ENCODE measurements at places on chromosomes 11 and 22.

DNA sequence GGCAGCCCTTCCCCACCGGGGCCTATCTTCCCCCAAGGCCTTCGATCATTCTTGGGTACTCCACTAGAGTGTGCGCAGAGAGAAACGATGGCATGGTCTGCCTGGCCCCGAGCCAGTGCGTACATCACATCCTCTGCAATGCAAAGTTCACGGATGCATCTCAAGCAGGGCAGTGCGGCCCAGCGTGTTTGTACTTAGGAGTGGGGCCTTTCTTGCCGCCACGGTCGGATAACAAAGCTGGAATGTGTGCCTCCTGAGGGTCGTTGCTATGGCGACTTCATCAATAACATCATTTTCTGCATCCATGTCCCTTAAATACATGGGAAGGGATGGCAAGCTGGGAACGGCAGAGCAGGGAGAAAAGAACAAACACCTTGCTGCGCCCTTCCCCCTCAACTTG lies 73.9 kb downstream of the SCUBE1 start:
- DNase-seq = no peak

DNA sequence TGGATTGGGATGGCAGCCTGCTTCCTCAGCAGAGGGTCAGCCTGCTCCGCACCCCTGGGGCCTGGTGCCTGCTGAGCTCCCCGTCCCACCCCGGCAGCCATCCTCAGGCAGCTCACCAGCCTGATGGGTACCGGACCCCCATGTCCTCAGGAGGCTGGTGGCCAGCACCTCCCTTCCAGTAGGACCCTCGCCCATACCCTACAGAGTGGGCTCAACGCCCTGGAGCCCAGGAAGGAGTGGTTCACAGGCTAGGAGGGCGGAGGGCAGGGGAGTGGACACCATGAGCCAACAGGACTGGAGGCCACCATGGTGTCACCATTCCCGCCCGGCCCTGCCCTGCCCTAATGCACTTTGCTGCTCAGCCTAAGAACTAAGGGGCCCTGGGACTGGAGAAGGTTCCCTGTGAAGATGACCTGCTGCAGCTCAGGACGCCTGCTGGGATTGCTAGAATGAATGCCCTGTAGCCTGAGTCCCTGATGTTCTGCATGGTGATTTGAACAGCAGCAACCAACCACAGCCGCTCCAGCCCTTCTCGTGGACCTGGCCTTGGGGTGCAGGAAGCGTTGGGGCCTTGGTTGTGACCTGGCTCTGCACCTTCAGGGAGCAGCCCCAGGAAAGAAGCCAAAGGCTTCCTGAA lies 1080.8 kb downstream of the BRD1 start:
- no peak for DNase-seq

- no peak for DNase-seq
These were observed 65.8 kb upstream of the MYOD1 start for GRCh38 chr11:17653611-17654010.

DNA sequence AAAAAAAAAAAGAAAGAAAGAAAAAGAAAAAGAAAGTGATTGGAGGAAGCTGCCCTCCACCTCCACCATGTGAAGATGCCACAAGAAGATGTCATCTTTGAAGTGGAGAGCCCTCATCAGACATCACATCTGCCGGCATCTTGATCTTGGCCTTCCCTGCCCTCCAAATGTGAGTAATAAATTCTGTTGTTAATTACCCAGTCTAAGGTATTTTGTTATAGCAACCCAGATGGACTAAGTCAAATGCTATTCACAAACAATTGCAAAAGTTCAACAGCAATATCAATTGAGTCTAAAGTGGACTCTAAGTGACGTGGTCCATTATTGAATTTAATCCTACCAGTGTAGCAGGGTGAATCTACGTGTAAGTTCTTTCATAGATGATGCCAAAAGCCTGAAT lies 55.9 kb upstream of the NUP160 start:
- no peak for DNase-seq

DNA sequence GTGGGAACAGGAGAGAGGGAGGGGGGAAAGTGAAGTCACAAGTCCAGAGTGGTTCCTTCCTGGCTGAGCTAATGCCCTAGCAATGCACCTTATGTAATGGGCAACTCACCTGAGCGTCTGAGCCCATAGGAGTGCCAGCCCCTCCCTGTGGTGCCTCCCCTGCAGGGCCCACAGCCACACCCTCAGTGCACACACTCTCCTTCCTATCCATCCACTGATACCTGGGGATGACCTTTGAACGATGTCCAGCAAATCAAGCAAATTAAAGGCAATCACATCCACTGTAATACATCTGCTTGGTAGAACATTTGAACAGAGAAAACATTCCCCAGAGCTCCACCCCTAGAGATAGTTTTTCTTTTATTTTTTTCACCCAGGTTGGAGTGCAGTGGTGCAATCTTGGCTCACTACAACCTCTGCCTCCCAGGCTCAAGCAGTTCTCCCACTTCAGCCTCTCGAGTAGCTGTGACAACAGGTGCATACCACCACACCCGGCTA lies 19.6 kb upstream of the MICAL2 start:
- DNase-seq = no peak

DNA sequence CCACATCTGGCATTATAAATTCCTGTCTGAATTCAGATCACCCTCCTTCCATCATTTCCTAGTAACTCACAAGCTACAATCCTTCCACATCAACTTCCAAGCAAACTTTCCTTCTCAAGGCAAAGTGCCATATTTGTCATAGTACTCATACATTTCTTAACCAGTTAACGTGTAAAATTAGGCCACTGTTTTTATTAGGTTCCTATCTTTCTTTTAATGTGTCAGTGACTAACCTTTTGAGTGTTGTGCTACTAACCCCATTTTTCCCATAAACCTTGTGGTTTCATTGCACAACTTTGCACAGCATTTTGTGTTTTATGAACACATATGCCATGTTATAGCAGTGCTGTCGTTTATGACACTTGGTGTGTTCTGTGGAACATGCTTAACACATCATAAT lies 90.1 kb downstream of the KIF18A start:
- no peak for DNase-seq

GRCh38 chr11:84990141-84990540 lies 637.0 kb downstream of the DLG2 start:
- no peak for DNase-seq

DNA sequence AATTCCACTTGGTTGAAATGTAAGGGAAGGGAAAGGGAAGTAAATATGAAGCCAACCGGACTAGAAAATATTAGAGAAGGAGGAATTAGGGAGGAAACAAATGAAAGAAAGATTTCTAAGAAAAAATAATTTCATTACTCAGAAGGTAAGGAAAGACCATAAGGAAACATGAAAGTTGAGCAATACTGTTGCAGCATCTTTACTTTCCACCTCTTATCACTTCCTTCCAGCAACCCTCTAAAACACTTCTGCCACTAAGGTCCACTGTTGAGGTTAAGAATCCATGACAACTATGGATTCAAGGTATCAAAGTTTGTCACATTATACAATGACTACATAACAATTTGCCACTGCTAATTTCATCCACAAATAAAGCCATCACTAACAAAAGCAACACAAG lies 308.6 kb downstream of the DLG2 start:
- DNase-seq = no peak

- no peak for DNase-seq
These were observed 78.9 kb upstream of the CRYBB3 start for GRCh38 chr22:25120761-25121212.

DNA sequence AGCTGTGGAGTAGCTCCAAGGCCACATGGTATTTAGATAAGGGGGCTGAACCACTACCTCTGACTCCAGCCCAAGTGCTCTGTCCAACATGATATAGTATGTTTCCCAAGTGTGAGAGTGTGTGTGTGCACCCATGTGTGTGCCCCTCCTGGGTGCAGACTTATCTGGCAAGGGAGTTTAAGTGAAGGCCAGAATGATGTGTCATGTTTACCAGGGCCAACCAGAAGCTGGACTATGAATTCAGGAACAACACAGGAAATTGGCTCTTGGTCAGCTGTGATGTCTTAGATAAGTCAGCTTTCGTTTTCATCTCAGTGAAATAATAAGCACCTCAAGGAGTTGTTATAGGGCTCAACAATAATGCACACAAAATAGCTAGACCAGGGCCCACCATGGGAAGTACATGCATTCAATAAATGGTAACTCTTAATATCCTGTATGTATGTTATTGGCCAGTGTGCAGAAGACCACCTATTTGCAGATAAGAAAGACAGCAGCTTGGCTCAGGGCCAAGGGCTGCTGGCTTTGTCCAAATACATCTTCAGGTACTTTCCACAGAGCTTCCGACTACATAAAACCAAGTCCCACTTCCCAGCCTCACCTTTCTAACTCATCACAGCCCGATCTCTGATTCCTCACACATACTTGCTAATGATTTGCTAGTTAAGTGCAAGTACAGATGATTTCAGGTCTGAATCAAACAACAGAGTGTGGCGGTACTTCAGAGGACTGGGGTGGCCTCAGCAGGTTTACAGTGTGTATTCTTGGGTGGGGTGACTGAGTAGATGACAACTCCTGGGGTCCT lies 120.9 kb downstream of the ME3 start:
- DNase-seq = no peak

DNA sequence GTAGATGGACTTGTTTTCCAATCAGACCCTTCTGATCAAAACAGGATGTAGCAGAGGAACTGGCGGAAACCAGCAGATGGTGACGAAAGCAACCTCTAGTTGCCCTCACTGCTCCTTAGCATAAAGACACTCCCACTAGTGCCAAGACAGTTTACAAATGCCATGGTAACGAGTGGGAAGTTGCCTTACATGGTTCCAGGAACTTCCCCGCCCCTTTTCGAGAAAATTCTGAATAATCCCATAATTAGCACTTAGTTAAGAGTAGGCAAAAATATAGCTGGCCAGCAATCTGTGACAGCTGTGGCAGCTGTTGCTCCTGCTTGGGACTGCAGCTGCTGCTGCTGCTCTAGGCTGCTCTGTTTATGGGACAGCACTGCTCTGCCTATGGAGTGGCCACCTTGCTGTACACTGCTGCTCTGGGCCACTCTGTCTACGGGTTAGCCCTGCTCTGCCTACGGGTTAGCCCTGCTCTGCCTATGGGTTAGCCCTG lies 33.4 kb upstream of the SORL1 start:
- no peak for DNase-seq

DNA sequence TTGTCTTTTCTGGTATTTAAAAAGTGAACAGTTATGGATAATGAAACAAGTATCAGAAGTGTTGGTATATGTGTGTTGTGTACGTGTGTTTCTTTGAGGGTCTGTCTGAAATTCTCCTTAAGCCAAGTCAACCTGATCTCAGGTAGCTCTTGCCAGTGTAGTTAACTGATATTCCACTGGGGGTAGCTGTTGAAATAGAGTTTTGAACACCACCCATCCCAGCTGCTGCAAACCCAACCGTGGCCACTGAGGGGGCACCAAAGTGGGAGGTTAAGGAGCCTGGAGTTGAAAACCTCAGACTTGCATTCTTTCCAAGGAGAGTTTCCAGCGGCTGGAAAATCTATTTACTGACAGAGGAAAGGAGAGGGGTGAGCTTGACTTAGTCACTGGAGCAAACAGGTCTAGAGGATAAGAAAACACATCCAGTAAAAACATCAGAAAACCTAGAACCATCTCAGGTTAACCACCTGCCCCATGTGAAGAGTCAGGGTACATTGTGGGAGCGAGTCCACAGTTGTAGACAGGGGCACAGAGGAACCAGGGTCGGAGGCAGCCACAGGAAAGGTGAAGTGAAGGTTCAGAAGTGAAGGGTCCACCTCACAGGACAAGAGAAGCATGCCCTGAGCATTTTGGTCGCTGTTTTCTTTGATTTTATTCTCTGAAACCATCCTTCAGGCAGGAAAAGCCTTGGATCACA lies 8.8 kb upstream of the CUL5 start:
- no peak for DNase-seq

- DNase-seq = no peak
These were observed 107.4 kb downstream of the SIK3 start for GRCh38 chr11:116990811-116991210.

DNA sequence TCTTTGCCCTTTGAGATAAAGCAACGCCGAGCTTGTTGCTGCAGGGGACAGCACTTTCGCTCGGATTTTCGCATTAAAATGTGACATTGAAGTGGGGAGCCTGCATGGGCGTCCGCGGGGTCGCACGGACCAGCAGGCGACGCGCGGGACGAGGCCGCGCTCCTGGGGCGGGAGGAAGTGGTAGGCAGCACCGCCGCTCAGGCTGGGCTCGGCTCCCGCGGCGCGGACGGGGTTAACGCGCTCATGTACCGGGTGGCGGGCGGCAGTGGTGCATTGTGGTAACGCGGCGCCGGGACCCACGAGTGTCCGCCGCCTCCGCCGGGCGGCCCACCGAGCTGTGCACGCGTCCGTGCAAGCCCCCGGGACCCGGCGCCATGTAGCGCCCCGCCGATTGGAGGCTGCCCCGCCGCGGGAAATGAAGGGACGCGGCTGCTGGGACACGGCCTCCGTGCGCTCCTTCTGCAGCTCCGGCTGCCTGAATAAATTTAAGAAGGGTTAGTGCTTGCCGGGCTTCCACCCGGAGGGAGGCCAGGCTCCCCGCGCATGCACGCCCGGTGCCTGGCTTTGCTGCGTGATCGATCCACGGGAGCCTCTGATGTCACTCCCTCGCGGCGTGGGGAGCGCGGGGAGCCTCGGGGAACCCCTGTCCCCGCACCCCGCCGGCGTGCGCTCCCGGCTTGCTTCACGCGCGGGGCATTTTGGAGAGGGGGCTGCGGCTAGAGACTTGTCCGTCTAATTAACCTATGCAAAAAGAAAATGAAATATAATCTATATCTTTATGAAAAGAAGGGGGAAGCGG lies 127.7 kb downstream of the OSBP2 start:
- DNase-seq = no peak

DNA sequence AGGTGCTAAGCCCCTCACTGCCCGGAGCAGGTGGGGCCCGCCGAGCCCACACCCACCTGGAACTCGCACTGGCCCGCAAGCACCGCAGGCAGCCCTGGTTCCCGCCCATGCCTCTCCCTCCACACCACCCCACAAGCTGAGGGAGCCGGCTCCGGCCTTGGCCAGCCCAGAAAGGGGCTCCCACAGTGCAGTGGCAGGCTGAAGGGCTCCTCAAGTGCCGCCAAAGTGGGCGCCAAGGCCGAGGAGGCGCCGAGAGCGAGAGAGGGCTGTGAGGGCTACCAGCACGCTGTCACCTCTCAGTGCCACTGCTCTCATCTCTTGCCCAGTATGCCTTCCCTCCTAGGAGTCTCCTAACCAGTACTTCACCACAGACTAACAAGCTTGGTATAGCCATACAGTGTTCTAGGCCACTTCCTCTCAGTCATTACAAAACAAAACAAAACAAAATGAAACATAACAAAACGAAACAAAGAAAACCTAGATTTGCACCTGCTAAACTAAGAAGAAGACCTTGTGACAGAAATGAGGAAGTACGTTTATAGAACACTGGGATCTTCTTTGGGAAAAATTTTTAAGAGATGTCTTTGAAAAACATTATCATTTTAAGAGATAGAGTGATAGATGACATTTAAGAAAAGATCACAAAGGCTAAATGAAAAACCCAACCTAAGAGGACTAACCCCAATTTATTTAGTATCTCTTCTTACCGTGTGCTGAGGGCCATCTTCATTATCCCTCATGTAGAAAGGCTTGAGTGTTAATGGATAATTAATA lies 47.7 kb upstream of the GAB2 start:
- DNase-seq = no peak
